ENCODE measurements at places on chromosomes 7 and 10. TPM values are rescaled to one million over a fixed set of nuclear protein-coding genes. Genes with fewer than 3 reads are reported as not detected.

Gene RPA3
- 72.8 TPM for total RNA-seq

DNA sequence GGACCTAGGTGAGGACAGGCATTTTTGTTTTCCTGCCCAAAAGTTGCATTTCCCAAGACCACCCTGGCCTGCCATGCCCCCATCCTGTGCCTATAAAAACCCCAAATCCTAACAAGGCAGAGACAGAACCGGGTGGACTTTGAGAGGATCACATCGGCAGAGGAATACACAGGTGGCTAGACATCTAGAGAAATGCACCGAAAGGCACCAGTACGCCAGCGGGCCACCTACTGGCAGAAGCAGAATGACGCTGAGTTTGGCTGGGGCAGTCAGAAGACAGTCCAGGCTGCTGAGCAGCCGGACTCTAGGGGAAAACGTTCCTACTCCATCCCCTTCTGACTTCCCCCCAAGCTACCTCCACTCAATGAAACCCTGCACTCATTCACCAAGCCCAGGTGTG, 2.8 kb downstream of the AKR1C4 start:
- H3K36me3 ChIP-seq = no peaks in the 10 kb centered on the region
- H3K4me1 ChIP-seq = no peaks in the 10 kb centered on the region
- no peak overlapping the region for H3K27ac ChIP-seq
- H3K4me3 ChIP-seq = no peak overlapping the region

DNA sequence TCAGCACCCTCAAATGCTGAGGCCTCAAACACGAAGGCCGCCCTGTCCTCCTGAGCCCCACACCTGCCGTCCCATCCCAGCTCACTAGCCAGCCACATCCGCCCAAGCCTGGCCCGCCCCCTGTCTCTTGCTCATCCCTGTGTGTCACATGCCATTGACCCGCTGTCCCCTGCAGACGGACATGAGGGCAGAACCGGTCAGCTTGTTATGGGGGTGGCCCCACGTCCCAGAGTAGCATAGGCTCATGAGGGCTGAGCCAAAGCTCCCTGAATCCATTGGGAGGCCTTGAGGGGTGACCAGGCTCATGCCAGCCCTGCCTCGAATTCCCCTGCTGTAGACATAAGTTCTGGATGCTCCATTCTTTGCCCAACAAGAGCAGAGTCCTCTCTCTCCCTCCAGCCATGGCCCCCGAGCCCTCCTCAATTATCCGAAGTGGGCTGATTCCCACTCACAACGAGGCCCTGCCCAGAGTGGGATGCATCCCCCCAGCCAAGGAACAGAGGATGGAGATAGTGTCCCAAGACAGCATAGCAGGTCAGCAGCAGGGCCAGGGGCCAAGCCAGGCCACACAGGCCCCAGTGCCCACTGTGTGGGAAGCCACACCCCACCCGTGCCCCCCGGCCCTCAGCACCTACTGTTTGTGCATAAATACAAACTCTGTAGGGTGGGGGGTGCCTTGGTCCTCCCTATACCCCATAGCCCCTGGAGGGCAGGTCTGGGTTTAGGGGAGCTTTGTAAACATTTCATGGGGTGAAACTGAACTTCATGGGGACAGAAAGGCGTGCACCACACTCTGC, 42.1 kb downstream of the EBF3 start:
- H3K4me1 ChIP-seq = no peaks in the 10 kb centered on the region
- no peak overlapping the region for H3K27ac ChIP-seq
- DNase-seq = no peak
- H3K27me3 ChIP-seq = no peaks in the 10 kb centered on the region
- peaks cover 13% of the 10 kb centered on the region for H3K36me3 ChIP-seq

DNA sequence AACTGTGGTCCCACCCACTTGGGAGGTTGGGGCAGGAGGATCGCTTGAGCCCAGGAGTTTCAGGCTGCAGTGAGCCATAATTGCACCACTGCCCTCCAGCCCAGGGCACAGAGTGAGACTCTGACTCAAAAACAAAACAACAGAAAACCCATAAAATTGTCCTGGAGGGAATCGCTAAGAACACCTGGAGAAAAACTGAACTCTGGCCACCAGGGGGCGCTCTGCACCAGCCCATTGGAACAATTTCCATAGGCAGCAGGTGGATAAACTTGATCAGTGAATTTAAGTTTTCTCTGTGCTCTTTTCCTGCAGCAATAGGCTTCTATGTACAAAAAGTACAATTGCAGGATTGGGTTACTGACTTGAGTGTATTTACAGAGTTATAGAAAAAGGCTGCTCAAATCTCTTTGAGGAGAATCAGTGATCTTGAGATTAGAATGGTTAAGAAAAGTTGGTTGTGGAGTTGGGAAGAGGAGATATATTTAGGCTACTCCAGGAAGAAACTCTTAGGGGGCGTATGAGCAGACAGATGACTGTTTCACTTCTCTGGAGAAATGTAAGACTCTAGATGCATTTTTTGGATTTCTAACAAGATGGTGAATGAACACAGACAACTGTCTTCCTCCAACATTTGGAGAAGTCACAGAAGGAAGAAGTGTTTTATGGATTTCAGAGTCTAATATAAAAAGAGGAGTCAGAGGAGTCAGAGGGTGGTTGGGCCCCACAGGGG, 274.9 kb upstream of the GALNT17 start:
- no peaks in the 10 kb centered on the region for H3K27me3 ChIP-seq
- no peak overlapping the region for H3K27ac ChIP-seq
- no peak overlapping the region for H3K4me3 ChIP-seq

Gene MMP21
- total RNA-seq = not detected

Gene MYO1G
- 0.20 TPM for total RNA-seq

- H3K4me3 ChIP-seq = no peak overlapping the region
These were observed 1.9 kb downstream of the COX15 start for GRCh38 chr10:99730026-99730425.

- H3K4me1 ChIP-seq = peaks cover 10% of the 10 kb centered on the region
- no peak overlapping the region for H3K4me3 ChIP-seq
- no peaks in the 10 kb centered on the region for H3K27me3 ChIP-seq
- no peak overlapping the region for H3K27ac ChIP-seq
- DNase-seq = peak; percentile 77
- H3K36me3 ChIP-seq = no peaks in the 10 kb centered on the region
These were observed 7.0 kb upstream of the GNAI1 start for GRCh38 chr7:80127412-80128160.

- no peak for DNase-seq
- H3K27ac ChIP-seq = no peak overlapping the region
- H3K4me3 ChIP-seq = no peak overlapping the region
- no peaks in the 10 kb centered on the region for H3K4me1 ChIP-seq
- H3K27me3 ChIP-seq = no peaks in the 10 kb centered on the region
These were observed 138.7 kb upstream of the PRR15 start for GRCh38 chr7:29424984-29425309.

DNA sequence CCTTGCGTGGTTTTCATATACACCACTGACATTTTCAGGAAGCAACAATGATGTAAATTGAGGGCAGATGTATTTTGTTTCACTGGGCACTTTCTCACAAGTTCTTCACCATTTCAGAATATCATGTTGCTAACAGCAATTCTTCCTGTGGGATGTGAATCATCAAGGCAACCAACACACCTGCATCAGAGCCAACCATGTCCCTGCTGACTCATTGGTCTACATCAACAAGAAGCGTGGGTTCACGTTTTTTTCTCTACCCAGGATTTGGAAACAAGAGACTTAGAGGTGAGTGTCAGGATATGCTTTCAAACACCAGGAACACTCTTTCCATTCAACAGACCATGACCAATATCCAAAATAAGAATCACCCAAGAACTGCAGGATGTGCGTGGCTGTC, 203.9 kb downstream of the TEX36 start:
- peaks cover 70% of the 10 kb centered on the region for H3K27me3 ChIP-seq
- no peaks in the 10 kb centered on the region for H3K4me1 ChIP-seq
- no peaks in the 10 kb centered on the region for H3K36me3 ChIP-seq
- DNase-seq = no peak

GRCh38 chr10:122457934-122458333, 3.4 kb upstream of the HTRA1 start:
- H3K4me1 ChIP-seq = peaks cover 5% of the 10 kb centered on the region
- no peak overlapping the region for H3K4me3 ChIP-seq
- peaks cover 32% of the 10 kb centered on the region for H3K27me3 ChIP-seq
- DNase-seq = peak; percentile 21
- no peaks in the 10 kb centered on the region for H3K36me3 ChIP-seq

- no peaks in the 10 kb centered on the region for H3K4me1 ChIP-seq
- H3K4me3 ChIP-seq = no peak overlapping the region
- H3K27me3 ChIP-seq = peaks cover 7% of the 10 kb centered on the region
- H3K27ac ChIP-seq = no peak overlapping the region
- no peak for DNase-seq
These were observed 71.1 kb downstream of the CFAP58 start for GRCh38 chr10:104424719-104425118.

GRCh38 chr7:116785843-116786242, 76.5 kb upstream of the CAPZA2 start:
- H3K36me3 ChIP-seq = no peaks in the 10 kb centered on the region
- no peak overlapping the region for H3K27ac ChIP-seq
- H3K27me3 ChIP-seq = no peaks in the 10 kb centered on the region
- H3K4me1 ChIP-seq = peaks cover 22% of the 10 kb centered on the region

DNA sequence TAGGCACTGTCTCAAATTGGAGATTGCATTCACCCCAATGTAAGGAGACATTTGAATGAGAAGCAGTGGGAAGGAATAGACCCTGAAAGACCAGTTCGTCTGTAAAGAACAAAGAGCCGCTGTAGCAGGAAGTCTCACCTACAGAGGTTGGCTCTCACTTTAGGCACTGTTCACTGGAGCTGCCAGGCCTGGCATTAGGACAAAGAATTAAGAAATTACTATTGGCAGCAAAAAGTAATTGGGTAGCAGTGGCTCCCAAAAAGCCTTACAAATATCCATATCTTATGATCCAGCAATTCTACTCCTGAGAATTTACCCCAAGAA, 10.5 kb upstream of the TEX36 start:
- DNase-seq = no peak
- no peak overlapping the region for H3K4me3 ChIP-seq
- H3K36me3 ChIP-seq = no peaks in the 10 kb centered on the region

Gene FKBP9
- 28.6 TPM for total RNA-seq

GRCh38 chr7:110454713-110455112, 636.2 kb upstream of the LRRN3 start:
- no peak overlapping the region for H3K27ac ChIP-seq
- no peaks in the 10 kb centered on the region for H3K27me3 ChIP-seq
- no peaks in the 10 kb centered on the region for H3K4me1 ChIP-seq
- H3K4me3 ChIP-seq = no peak overlapping the region
- DNase-seq = no peak

GRCh38 chr7:73433924-73434700, 534 bp downstream of the FZD9 start:
- H3K4me3 ChIP-seq = peak overlapping the region; percentile 43
- H3K36me3 ChIP-seq = no peaks in the 10 kb centered on the region
- no peak overlapping the region for H3K27ac ChIP-seq

- DNase-seq = no peak
- H3K36me3 ChIP-seq = no peaks in the 10 kb centered on the region
- no peak overlapping the region for H3K27ac ChIP-seq
- H3K4me3 ChIP-seq = no peak overlapping the region
These were observed 7.5 kb downstream of the PRKAG2 start for GRCh38 chr7:151869455-151869854.

Gene IDE
- total RNA-seq = 92.1 TPM

Gene VKORC1L1
- 30.5 TPM for total RNA-seq

- H3K4me3 ChIP-seq = no peak overlapping the region
- no peaks in the 10 kb centered on the region for H3K36me3 ChIP-seq
- no peak overlapping the region for H3K27ac ChIP-seq
- H3K4me1 ChIP-seq = peaks cover 60% of the 10 kb centered on the region
- no peak for DNase-seq
These were observed 4.6 kb downstream of the ITGB1 start for GRCh38 chr10:32953277-32953927.

- H3K4me3 ChIP-seq = no peak overlapping the region
- no peaks in the 10 kb centered on the region for H3K27me3 ChIP-seq
- DNase-seq = no peak
These were observed 218.5 kb downstream of the DNAJB6 start for GRCh38 chr7:157555313-157555712.

Gene FAM13C
- 18.5 TPM for total RNA-seq

DNA sequence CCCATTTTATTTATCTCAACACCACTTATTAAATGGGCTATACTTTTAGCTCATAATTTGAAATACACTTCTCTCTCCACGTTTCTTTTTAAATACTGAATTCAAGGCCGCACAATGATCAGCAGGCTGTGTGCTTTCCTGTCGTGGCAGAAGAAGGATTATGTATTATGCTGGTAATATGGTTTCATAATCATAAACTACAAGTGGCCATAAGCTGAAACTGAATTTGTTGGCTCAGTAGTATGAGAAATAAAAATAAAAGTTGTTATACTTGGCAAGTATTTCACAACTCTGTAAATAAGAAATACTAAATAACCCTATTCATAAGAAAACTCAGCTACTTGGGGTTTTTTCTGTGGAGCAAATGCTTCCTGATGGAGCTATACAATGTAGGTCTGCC, 313.6 kb downstream of the DOCK4 start:
- no peak overlapping the region for H3K4me3 ChIP-seq
- H3K27ac ChIP-seq = no peak overlapping the region
- no peak for DNase-seq
- no peaks in the 10 kb centered on the region for H3K4me1 ChIP-seq
- H3K36me3 ChIP-seq = no peaks in the 10 kb centered on the region
- H3K27me3 ChIP-seq = no peaks in the 10 kb centered on the region

- peak; percentile 5 for DNase-seq
- no peaks in the 10 kb centered on the region for H3K4me1 ChIP-seq
- H3K36me3 ChIP-seq = no peaks in the 10 kb centered on the region
- H3K4me3 ChIP-seq = peak overlapping the region; percentile 53
These were observed 744 bp upstream of the BICC1 start for GRCh38 chr10:58511765-58512490.

GRCh38 chr7:73612598-73613269, 11.6 kb downstream of the MLXIPL start:
- no peak overlapping the region for H3K27ac ChIP-seq
- DNase-seq = peak; percentile 64
- no peaks in the 10 kb centered on the region for H3K36me3 ChIP-seq
- no peak overlapping the region for H3K4me3 ChIP-seq
- H3K27me3 ChIP-seq = no peaks in the 10 kb centered on the region

Gene CRTAC1
- not detected for total RNA-seq

Gene PRKCQ
- not detected for total RNA-seq

DNA sequence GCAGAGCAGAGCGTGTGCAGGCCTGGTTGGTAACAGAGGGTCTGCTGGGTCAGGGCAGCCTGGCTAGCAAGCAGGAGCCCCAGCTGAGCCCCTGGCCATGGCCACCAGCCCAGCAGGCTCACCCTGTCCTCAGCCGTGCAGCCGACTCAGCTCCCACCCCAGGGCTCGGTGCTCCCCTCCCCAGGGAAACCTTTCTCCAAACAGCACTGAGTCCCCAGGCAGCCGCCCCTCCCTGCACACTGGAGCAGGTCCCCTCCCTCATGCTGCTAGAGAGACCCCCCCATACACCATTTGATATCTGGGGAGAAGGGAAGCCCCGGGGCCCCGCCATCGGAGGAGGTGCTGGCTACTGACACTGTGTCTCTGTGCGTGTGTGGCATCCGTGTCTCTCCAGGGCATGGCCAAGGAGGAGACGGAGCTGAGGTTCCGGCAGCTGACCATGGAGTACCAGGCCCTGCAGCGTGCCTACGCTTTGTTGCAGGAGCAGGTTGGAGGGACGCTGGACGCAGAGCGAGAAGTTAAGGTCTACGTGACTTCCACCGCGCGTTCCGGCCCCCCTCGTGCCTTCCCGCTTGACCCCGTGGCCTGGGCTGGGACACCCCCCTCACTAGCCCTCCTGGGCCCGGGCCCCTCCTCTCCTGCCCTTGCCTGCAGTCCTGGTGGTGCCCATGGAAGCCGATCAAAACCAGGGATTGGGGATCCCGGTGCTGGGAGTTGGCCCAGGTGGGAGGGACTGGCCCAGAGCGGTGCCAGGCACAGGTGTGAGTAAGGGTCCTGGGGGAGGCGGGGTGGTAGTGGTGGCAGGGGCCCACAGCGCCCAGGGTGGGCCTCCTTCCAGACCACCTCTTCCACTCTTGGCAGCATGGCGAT, 45.0 kb upstream of the DPYSL4 start:
- H3K4me1 ChIP-seq = no peaks in the 10 kb centered on the region
- DNase-seq = no peak
- H3K36me3 ChIP-seq = no peaks in the 10 kb centered on the region
- no peaks in the 10 kb centered on the region for H3K27me3 ChIP-seq
- H3K27ac ChIP-seq = no peak overlapping the region

Measured in A673 (cell line).